ENCODE measurements at places on chromosomes 16 and 17.
A peak's percentile ranks its signal among the peaks of the same experiment; 100 is the strongest.

DNA sequence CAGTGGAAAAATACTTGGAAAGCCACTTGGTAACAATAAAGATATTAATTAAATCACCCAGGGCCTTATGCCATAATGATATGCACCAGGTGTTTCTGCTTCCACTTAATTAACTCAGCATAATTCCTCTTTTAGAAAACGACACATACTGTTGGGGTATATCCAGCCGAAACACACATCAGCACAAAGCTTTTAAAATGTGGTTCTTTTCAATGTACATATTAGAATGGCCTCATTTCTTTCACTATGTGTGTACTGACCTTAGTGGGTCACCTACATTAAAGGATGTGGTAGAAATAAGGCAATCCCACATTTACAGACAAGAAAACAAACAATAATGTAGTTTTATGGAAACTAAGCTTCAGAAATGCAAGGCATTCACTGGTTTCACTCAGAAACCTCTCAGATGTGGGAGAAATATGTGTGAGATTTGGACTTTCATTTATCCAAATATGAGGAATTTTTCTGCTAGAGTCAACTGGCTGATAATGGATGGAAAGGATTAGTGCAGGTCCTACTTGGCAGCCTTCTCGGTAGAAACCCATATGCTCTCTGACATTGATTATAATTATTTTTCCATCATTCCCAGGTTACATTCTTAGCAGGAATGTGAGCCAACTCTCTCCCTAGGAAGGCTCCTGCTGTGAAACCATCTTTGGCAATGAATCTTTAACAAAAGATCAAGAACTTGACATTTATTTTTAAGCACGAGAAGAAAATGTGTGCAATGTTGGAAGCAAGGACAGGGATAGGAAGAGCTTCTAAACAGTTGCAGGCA is 66.7 kb upstream of the DHX40 start:
- DNase-seq, result peak; percentile 60

- DNase-seq, result no peak
Observed at GRCh38 chr17:6075050-6075449, 4.9 kb downstream of the WSCD1 start.

DNA sequence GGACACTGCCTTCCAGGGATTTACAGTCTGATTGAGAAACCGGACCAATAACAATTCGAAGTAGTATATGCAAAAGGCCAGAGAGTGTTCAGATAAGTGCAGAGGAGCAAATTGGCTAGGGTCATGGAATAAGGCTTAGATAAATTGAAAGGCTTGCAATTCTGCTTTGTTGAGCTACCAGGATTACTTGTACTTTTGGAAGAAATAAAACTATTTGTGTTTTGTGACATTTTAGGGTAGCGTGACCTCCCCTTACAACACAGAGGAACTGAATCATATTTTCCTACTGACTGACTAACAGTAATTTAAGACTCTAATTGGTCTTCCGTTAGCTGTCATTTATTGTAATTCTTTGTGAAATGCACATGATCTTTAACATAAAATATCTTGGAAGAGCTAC is 104.7 kb downstream of the PITPNC1 start:
- DNase-seq, result no peak

GRCh38 chr17:4972752-4973151 is 5.1 kb upstream of the SPAG7 start:
- DNase-seq, result no peak
